Bronchus fibroblast of lung (primary cell): ENCODE measurements at places on chromosomes 2 and 18. TPM values are rescaled to one million over a fixed set of nuclear protein-coding genes. Genes with fewer than 3 reads are reported as not detected.

FMNL2 gene
- total RNA-seq: 12.0 and 12.6 TPM in 2 replicates

C1QL2 gene
- not detected in 2 replicates for total RNA-seq

SCYGR4 gene
- total RNA-seq: not detected in 2 replicates

ELOA2 gene
- total RNA-seq: not detected in 2 replicates

DSG4 gene
- total RNA-seq: not detected in 2 replicates

DNER gene
- total RNA-seq: 3.0 and 3.4 TPM in 2 replicates

DLGAP1 gene
- total RNA-seq: 0.34 and 0.45 TPM in 2 replicates

AUP1 gene
- total RNA-seq: 84.2 and 87.9 TPM in 2 replicates

STPG4 gene
- total RNA-seq: not detected in 2 replicates

BCL2 gene
- total RNA-seq: 0.59 and 3.9 TPM in 2 replicates

C2orf76 gene
- total RNA-seq: 10.9 and 11.4 TPM in 2 replicates

SATB2 gene
- total RNA-seq: 2.5 and 3.2 TPM in 2 replicates

SP100 gene
- total RNA-seq: 41.4 and 49.5 TPM in 2 replicates

RFTN2 gene
- total RNA-seq: 3.5 and 3.7 TPM in 2 replicates

SYT4 gene
- not detected in 2 replicates for total RNA-seq

TMEM237 gene
- 27.1 and 29.3 TPM in 2 replicates for total RNA-seq

ABCG8 gene
- total RNA-seq: not detected in 2 replicates

CTDSP1 gene
- 64.7 and 70.5 TPM in 2 replicates for total RNA-seq

DDX1 gene
- total RNA-seq: 47.4 and 51.4 TPM in 2 replicates

ARHGAP28 gene
- 7.4 and 8.2 TPM in 2 replicates for total RNA-seq

TYMS gene
- total RNA-seq: 80.9 and 96.5 TPM in 2 replicates

DQX1 gene
- total RNA-seq: not detected in 2 replicates

POTEJ gene
- not detected in 2 replicates for total RNA-seq

CDH19 gene
- not detected in 2 replicates for total RNA-seq

CFAP65 gene
- total RNA-seq: not detected in 2 replicates

FNDC4 gene
- 9.8 and 15.1 TPM in 2 replicates for total RNA-seq

NEUROD1 gene
- total RNA-seq: not detected in 2 replicates

GALNT5 gene
- total RNA-seq: 9.5 and 11.1 TPM in 2 replicates

DTNA gene
- total RNA-seq: 8.3 and 10.4 TPM in 2 replicates

RAB6C gene
- not detected in 2 replicates for total RNA-seq

CLEC4F gene
- not detected in 2 replicates for total RNA-seq

RGPD5 gene
- total RNA-seq: 5.4 and 6.1 TPM in 2 replicates

OR6B2 gene
- not detected in 2 replicates for total RNA-seq

HRH4 gene
- not detected in 2 replicates for total RNA-seq

FOXD4L1 gene
- total RNA-seq: not detected in 2 replicates

C2orf66 gene
- total RNA-seq: not detected in 2 replicates

PID1 gene
- total RNA-seq: 5.9 and 6.7 TPM in 2 replicates

HJURP gene
- total RNA-seq: 39.4 and 40.5 TPM in 2 replicates

CIB4 gene
- total RNA-seq: not detected in 2 replicates

INPP5D gene
- 0.15 and 1.0 TPM in 2 replicates for total RNA-seq

BBS5 gene
- 4.4 and 4.6 TPM in 2 replicates for total RNA-seq

EVA1A gene
- 28.4 and 28.7 TPM in 2 replicates for total RNA-seq

EML6 gene
- total RNA-seq: under 0.01 and 0.17 TPM in 2 replicates
